Activated CD8-positive, alpha-beta T cell treated with anti-CD3 and anti-CD28 coated beads, Interleukin-2, amount 10 ng/mL, durations not matched to agents 7 days and 5 days (primary cell): ENCODE measurements at places on chromosomes 3 and 15.
A peak's percentile ranks its signal among the peaks of the same experiment; 100 is the strongest.

- DNase-seq, result no peak
These were observed 99.2 kb upstream of the MEIS2 start for GRCh38 chr15:37199545-37199944.

DNA sequence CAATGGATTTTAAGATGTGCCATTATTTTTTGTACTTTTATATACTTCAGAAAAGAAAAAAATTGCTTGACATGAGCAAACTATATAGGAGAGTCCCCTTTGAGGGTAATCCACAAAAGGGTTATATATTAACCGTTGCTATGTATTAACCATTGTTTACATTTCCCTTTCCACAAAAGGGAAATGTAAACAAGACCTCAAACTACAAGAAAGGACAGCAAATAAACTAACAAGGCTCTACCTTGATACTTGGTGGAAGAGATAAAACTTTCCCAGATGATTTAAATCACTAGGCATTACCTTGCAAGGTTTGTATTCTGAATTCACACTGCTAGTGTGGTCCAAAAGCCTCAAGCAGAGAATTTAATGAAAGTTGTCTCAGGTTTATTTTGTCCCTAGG is 616.3 kb upstream of the BCHE start:
- DNase-seq, result no peak

DNA sequence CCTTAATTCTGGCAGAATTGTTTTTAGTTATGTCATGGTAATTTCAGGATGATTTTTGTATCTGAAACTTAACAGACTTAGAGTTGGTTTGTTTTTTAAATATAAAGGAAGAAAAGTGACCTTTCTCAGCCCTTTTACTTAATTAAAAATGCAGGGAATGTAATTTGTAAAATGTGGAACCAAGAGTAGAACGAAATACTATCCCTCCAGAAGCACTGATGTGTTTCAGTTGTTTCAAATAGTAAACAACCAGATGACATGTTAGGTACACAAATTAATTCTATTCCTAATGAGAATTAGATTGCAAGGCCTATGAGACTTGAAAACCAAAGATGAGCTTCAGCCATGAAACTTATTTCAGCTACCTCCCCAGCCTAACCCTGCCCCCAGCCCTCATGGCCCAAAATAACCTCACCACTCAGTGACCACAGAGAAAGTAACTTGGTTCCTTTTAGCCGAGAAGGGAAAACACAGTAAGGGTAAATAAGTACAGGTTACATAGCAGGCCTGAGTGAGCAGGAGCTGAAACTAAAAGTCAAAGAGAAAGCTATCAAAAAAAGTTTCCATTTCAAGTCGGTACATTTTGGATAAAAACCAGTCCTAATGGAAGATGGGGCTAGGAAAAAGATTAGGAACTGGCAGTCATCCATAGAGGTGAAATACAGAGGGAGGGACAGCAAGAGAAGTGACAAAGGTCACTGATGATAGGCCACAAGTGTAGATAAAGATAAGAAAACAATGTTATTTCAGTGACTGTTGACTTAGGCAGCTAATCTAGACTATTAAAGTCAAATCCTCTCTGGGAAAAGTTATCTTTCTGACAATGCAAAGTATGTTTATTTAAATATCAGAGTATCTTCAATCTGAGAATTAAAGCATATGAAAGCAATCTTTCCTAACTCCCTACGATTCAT is 23.2 kb downstream of the SENP8 start:
- DNase-seq, result peak; percentile 35

DNA sequence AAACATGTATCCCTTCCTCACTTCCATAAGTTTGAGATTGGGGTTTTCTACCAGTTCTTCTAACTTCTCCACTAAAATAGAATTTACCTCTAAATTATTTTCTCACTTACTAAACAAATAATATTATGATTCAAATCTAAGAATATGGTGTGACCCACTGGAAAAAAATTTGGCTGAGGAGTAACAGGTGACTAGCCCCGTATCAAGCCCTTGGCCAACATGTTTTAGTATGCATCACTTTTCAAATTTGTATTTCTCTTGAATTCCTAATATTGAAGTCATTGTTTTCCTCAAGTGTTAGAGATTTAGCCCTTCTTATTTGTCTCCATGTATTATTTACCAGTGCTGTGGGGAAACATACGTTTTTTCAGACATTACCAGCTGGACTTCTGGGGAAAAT is 759.4 kb downstream of the NSUN3 start:
- no peak for DNase-seq
